ENCODE measurements at places on chromosomes 12 and 14.

DNA sequence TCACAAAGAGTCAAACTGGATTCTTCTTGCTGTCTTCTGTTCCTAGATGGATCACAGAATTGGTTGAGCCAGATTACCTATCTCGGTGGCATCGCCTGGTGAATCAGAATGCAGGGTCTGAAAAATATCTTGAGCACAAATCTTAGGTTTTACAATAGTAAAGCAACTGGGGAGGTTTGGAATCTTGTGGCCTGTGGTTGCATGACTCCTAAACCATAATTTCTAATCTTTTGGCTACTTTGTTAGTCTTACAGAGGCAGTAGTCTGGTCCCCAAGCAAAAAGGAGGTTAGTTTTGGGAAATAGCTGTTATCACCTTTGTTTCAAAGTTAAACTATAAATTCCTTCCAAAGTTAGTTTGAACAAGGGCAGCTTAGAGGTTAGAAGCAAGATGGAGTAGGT is 1488.5 kb upstream of the FLRT2 start:
- DNase-seq: no peak

GRCh38 chr12:126492181-126492580 is 1426.9 kb downstream of the AACS start:
- no peak for DNase-seq

DNA sequence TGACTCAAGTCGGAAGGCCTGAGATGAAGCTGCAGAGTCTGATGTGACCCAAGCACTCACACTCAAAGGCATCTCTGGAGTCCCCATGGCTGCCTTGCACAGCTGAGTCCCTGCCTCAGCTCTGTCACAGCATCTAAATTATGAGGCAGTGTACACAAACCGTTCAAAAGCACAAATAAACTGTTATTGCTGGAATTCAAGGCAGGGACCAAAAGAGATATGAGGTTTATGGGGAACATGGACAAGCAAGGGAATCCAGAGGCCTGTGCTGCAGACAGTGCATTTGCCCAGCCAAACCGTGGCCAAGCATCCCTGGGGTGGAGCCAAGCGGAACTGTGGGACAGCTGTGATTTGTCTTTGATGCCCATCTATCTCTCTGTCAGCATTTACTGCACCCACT is 91.3 kb downstream of the RPS29 start:
- DNase-seq: no peak

GRCh38 chr12:131677699-131678098 is 33.2 kb upstream of the SFSWAP start:
- no peak for DNase-seq

- no peak for DNase-seq
Measured at GRCh38 chr14:56137453-56137807, 19.2 kb downstream of the PELI2 start.

DNA sequence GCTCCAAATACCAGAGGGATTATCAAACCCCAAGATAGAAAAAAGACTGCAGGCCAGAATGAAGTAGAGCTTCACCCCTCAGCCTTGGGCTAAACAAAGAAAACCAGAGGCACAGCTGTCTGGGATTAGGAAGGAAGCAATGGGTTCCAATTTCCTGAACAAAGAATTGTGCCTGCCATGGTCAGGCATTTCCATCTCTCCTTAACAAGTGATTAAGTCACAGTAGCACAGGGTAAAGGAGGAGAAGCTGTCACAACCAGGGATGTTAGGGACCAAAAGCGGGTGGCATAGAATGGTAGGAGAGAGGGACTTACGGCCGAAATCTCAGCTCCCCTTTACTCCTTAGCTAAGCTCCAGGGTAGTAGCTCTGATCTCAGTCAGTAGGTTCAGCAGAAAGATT is 33.9 kb downstream of the SPTLC2 start:
- DNase-seq: no peak

- no peak for DNase-seq
Measured at GRCh38 chr14:105261781-105262180, 13.4 kb downstream of the BTBD6 start.

- no peak for DNase-seq
Measured at GRCh38 chr12:76927170-76927784, 48.5 kb upstream of the CSRP2 start.

DNA sequence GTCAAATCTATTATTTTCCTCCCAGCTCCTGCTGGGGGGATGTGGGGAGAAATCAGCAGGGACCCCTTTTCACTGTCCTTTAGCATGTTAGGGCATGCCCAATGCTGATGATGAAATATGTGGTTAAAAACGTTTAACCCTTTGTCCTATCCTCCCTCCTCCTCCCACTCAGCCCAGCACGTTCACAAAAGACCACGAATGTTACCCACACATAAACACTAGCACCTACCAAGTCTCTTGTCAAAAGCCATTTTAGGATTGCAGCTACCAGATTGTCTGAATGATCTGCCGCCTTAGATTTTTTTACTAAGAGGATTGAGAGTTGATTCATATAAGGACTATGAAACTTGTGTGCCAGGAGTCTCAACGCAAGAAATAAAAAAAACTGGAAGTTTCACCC is 70.4 kb downstream of the TBK1 start:
- DNase-seq: no peak

DNA sequence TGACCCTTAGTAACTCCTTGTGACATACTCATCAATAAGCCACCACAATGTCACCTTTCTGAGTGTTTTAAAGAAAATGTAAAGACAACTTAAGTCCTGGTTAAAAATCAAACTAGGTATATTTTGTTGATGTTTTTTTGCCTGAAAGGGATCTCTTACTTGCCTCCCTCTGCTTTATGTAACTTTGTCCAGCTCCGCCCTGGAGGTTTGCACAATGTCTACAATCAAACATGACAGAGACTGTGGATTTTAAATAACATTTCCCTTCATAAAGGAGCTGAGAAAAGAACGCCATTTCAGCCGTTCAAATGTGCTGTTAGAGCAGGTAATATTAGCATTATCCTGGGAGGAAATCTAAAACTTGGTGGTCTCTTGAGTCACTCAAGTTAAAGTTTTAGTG is 613.9 kb downstream of the SOX5 start:
- DNase-seq: no peak

DNA sequence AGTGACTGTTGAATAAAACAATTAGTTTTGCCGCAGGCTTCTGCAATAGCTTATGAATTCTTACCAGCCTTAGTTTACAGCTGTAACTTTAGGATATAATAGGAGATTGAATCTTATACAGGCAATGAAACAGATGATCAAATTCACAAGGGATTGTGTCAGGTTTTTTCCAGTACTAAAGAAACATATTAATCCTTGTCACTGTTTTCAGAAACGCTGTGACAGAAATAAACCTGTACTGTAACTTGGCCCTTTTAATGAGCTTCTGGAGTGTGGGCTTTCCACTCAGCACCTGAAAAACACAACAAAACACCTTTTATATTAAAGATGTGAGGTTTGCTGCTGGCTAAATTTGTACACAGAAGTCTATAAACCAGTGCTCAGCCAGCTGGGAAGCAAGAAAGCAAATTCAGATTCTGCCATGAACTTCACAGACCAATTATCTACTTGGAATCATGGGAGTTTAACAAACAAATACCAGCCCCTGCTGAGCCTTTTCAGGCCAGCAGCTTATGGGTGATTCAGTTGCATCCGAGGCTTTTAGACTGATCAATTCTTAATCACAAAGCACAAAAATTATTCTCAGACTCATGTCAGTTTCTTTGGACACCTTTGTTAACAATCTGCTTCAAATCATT is 109.5 kb downstream of the FOXG1 start:
- DNase-seq: peak; percentile 99

DNA sequence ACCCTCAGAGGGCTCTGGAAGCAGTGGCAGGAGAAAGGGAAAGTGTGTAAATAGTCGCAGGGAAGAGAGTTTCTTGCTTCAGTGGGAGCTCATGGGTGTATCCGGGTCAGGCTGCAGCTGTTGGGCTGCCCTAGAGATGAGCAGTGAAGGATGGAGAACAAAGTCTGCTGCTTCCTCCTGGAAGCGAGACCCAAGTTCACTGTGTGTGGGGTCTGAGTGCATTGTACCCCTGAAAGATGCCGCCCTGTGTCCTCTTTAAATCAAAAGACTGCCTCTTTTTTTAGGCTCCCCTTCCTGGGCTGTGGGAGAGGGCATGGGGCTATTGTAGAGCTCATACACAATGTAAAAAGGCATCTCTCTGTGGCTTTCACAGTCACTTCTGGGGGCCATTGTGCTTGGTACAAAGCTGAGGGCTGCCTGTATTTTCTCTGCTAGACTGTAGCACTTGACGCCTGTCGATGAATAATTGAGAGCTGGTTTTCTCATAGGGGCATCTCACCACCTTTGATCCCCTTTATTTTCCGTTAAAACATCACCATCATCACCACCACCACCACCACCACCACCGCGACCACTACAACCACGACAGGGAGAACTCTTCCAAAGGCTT is 16.7 kb downstream of the CHST11 start:
- DNase-seq: no peak

DNA sequence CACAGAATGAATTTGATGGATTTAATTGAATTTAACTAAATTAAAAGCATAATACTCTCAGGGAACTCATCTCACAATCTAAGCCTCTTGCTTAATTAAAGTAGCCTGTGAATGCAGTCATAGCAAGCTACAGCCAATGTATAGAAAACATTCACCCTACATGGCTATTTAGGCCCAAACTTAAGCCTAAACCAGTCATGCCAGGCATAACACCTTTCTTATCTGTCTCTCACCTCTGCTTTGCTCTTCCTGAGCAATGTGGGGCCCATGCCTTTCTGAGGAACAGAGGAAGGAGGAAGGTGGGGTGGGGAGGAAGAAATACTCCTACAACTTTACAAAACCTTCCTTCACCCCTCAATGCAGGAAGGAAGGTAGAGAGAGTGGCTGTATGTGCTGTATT is 29.1 kb downstream of the IFNG-AS1 start:
- DNase-seq: no peak

DNA sequence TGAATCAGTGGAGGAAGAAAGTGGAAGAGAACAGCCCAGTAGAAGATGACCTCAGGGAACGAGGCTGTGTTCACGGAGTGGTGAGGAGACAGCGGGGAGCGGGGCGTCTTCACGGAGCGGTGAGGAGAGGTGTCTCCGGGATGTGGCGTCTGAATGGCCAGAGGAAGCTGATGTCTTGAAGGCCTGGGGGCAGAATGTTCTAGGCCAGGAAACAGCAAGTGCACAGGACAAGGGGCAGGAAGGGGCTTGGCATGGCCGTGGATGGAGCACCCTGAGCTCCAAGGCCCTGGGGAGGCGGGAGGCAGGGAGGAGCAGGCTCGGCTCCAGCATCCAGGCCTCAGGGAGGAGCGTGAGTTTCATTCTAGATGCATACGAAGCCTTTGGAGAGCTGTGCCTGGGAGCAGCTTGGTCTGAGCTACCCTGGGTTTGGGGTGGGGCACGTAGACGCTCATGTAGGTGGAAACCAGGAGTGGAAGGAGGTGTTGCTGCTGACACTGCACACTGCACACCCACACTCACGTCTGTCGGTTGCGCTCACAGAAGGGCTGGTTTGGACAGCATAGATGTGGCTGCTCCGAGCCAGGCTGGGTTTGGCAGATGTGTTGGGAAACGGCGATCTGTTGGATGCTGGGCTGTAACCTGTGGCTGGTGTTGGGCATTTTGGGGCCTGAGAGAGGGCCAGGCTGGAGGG is 131.6 kb downstream of the ADGRD1 start:
- no peak for DNase-seq

GRCh38 chr14:100533656-100534485 is 53.3 kb downstream of the BEGAIN start:
- no peak for DNase-seq

- DNase-seq: no peak
Measured at GRCh38 chr14:69873877-69874780, 5.1 kb upstream of the SMOC1 start.

DNA sequence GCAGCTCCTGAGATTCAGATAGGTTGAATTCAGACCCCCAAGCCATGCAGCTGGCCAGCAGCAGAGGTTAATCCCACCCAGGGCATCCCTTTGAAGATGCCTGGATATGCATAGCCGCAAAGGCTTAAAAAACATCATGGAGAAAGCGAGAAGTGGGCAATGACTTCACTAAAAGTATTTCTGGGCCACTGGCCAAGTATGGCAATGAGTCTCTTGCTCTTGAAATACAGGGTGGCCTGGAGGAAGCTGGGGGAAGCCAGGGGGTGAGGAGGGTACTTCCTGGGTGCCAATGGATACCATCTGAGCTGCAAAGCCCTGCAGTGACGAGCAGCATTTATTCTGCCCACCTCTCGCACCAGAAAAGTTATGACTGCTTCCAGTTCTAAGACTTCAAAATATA is 539.3 kb upstream of the TBX3 start:
- no peak for DNase-seq

DNA sequence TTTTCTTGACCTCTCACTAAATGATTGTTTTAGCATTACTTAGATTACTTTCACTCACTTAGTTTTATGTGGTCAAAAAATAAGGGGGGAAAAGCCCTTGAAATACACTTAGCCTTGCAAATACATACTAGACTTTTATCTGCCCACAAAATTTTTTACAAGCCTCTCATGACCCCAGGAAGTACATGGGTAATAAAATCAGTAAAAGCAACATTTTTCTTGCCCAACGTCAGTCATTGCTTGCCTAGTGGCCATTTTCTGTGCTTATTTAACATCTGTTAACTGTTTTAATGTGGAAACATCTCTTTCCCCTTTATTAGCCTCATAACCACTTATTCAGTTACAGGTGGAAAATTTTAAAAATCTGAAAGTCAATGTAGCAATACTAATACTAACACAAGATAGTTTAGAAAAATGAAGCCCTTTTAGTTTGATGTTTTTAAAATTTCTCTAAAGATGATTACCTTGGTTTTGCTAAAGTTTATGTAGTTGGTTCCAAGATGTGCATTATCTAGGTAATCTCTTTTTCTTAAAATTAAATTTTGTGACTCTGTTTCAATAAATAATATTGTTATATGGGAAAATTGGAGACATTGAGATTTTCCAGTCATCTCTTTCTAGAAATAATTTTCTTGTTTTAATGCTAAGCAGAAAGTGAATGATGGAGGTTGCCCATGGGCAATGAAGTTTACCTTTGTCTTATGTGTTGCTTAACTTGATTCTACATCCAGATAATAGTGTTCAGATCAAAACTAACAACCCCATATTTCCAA is 175.5 kb downstream of the TMTC2 start:
- no peak for DNase-seq

DNA sequence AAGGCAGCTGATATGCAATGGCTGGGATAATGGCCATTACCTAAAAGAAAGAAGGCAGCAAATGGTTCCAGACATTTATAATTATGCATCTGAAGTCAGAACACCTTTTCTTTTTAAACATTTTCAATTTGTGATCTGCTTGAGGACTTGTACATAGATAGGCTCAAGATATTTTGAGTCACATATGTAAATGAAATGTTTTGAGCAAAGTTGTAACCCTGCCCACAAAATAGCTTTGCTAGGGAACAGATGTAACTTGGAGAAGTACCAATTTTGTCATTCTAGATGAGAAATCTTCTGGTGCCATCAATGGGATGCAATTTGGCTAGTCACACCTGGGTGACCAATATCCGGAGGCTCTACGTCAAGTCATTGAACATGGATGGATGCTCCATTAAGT is 123.1 kb downstream of the FLRT2 start:
- no peak for DNase-seq

GRCh38 chr12:58915634-58916033 is 4.7 kb downstream of the LRIG3 start:
- DNase-seq: peak; percentile 55

Data from NCI-H1092 treated with DMSO at 0.1 percent for 48 hours (cell line).